Activated T-cell treated with anti-CD3 and anti-CD28 coated beads for 24 hours (primary cell): ENCODE measurements at places on chromosomes 1 and 21.

DNA sequence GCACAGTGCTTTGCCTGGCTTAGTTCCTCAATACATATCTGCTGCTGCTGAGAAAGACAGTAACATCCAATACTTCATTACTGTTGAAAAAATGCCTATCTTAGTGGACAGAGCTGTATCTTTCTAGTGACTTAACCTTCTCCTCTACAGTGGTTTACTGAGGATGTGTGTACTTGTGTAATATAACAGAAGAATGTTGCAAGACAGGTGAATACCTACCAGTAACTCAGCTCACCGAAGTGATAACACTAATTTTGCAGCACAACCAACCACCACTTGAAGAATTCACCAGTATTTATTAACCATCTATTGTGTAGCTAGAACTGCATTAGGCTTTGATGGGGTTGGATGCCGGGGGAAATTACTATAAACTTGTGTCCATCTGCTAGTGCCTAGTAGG, 16.6 kb upstream of the TNN start:
- no peak for DNase-seq

GRCh38 chr1:110250749-110251148, 40.6 kb downstream of the KCNC4 start:
- no peak for DNase-seq

GRCh38 chr1:115156826-115157468, 67.6 kb upstream of the TSPAN2 start:
- DNase-seq, result no peak

GRCh38 chr21:38752051-38752505, 53.7 kb upstream of the ETS2 start:
- DNase-seq, result no peak

- DNase-seq, result no peak
Observed at GRCh38 chr21:25508364-25508763, 98.9 kb downstream of the MRPL39 start.

DNA sequence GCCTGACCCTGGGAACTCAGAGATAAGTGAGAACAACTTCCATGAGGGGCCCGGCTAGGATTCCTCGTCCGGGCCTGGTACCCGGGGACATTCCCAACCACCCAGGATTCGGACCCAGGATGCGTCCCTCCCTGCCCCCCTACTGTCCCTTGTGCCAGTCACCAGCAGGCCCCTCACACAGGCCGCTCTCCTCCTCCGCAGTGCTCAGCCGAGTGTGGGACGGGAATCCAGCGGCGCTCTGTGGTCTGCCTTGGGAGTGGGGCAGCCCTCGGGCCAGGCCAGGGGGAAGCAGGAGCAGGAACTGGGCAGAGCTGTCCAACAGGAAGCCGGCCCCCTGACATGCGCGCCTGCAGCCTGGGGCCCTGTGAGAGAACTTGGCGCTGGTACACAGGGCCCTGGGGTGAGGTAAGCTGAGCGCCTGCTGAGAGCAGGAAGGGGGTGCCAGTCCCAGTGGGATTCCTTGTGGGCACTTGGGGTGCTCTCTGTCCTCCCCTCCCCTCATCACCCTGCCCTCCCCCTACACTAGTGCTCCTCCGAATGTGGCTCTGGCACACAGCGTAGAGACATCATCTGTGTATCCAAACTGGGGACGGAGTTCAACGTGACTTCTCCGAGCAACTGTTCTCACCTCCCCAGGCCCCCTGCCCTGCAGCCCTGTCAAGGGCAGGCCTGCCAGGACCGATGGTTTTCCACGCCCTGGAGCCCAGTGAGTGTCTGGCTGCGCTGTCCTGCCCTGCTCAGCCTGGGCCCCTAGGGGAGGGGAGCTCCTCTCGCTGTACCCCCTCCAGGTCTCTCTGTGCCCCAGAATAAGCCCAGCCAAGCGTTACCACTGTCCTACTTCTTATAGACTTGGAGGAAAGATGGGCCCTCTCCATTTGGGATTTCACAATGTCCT, 9.8 kb downstream of the ADAMTSL4 start:
- DNase-seq, result no peak

GRCh38 chr1:245041058-245041698, 113.6 kb upstream of the KIF26B start:
- DNase-seq, result no peak

DNA sequence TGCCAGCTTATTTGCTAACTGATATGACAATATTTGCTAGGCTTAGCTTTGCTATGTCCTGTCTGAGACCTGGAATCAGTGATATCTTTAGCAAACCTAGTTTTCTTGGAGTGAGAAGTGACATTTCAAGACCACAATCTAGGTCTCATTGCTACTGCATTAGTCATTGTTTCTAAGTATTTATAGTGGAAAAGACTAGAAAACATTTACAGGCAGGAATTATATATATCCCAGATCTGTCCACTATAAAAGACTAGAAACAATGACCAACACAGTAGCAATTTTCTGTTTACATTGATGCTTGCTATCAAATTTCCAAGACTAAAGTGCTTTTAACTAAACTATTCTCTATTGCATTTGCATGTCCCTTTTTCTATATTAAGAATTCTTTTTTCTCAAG, 5.0 kb upstream of the RGS18 start:
- DNase-seq, result no peak

DNA sequence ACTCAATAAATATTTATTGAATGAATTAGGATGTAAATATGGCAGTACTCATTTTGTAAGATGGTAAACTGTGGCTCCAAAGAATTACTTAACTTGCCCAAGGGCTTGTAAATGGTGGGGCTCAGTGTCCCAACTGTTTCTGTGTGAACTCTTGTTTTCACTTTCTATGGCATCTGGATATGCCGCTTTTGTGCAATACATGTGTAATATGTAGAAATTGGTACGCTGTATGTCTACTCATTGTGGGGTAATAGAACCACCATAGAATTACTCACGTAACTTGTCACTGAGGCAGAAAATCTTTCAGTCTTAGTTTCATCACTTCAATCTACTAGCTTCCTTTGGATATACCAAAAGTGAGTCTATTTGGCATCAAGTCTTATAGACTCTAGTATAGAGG, 977 bp downstream of the PRPF3 start:
- DNase-seq, result peak; percentile 4

DNA sequence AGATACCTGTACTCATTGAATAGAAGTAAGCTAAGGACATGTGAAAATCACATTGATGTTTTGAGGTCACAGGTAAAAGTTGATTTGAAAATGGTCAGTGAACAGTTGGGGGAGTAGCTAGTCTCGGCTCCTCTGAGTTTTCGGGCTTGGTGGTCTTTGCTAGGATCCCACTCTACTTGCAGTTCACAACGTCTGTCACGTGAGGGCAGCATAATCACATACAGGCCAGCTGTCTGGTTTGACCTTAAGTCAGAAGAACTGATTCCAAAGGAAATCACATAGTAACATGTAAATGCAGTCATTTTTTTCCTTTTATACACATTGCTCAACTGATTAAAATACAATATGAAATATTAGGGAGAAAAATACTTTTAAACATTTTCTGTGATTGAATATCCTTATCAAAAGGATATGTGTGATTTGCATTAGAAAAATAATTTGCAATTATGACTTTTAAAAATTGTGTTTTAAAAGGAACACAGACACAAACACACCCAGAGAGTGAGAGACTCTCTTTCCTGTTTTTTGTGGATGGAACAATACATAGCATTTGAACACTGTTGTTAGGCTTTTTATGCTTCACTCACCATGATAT, 21.8 kb upstream of the PDC start:
- peak; percentile 23 for DNase-seq

DNA sequence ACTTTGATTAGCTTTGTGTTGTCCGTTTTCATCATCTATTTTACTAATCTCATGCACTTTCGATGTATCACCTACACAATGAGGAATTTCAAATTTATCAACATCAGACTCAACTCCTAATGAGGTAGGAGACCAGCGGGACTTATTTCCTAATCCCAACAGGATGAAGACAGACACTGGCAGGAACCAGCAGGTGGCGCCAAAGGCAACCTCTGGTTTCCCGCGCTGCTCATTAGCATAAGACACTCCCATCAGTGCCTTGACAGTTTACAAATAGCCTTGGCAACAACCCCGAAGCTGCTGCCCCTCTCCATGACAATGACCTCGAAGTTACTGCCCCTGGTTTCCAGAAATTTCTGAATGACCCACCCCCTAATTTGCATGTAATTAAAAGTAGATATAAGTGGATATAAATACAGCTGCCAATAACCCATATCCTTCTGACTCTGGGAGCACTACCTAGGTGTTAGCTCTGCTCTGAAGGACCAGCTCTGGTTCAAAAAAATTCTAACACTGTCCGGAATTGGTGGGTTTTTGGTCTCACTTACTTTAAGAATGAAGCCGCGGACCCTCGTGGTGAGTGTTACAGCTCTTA, 974.8 kb downstream of the ADGRL2 start:
- peak; percentile 2 for DNase-seq

DNA sequence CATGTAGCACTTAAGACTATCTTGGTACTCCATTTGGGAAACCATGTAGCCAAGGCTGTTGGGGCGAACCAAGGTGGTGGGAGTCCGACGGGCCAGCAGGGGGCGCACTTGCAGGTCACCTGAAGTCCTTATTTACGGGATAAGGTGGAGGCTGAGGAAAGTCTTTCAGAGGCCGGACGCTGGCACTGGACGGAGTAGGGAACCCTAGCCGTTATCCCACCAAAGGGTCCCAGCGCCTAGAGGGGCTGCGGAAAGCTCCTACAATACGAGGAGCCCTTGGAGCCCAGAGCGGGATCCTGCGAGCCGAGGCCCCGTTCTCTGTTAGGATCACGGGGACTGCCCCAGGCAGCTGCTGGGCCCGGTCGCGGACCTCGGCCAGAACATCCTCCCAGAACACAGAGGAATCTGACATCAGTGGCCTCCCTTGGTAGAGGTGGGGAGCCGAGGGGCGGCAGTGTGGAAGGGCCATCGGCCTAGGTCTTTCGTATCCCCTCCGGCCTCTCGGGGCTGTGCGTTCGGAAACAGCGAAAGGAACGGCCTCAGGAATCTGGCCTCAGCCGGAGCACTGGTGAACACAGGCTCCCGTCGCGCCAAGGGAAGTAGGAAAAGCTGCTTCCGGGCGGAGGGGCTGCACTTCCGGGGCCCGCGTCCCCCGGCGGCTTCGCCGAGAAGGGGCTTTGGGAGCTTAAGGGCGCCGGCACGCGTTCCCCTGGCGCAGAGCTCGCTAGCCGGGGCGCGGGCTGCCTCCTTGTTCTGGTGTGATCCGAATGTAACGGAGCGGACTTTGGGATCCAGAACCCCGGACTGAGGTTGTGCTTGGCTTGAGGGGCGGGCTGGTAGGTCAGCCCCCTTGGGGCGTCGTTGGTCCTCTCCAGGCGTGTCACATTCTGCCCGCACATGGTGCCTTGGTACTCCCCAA, 29.9 kb upstream of the RPTN start:
- peak; percentile 70 for DNase-seq

- DNase-seq, result no peak
Observed at GRCh38 chr1:82116105-82116504, 315.4 kb downstream of the ADGRL2 start.
